ENCODE measurements at places on chromosomes 4 and X.
A peak's percentile ranks its signal among the peaks of the same experiment; 100 is the strongest.

DNA sequence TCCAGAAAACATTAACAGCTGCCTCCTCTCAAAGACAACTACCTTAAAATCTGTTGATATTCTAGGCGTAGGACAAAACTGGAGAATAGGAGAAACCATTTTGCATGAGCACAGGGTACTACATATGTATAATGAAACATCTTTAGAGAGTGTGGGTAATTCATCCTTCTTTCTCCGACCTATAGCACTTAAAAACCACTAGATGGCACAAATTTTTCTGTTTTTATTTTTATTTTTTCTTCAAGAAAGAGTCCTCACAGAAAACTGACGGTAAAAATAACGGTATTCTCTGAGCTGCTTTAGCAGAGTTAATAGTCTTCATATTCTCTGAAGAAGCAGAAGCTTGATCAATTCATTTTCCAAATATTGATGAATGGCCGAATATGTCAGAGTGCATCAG, 14.6 kb downstream of the SMIM31 start:
- peak; percentile 16 for DNase-seq

DNA sequence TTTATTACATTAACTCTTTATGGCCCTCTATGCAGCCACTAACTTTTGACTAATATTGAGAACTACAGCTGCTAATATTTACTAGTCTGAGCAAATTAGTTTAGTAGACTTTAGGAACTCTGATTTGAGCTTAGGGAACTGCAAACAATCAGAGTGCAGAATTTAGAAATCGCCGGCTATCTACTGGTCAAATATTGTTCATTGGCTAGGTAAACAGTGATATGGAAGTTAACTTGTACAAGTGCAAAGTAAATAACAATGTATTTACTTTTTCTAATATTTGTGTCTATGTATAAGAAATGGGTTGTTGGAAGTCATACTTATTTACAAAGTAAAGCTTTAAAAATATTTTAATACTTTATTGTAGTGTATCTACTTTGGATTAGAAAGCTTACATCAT, 279.6 kb downstream of the CFAP299 start:
- DNase-seq: no peak

- DNase-seq: no peak
These were observed 511.8 kb upstream of the ARX start for GRCh38 chrX:25527596-25527995.

GRCh38 chrX:73524906-73525305, 38.1 kb upstream of the CHIC1 start:
- no peak for DNase-seq

- DNase-seq: no peak
These were observed 99.2 kb downstream of the ADGRL3 start for GRCh38 chr4:61299316-61299715.

DNA sequence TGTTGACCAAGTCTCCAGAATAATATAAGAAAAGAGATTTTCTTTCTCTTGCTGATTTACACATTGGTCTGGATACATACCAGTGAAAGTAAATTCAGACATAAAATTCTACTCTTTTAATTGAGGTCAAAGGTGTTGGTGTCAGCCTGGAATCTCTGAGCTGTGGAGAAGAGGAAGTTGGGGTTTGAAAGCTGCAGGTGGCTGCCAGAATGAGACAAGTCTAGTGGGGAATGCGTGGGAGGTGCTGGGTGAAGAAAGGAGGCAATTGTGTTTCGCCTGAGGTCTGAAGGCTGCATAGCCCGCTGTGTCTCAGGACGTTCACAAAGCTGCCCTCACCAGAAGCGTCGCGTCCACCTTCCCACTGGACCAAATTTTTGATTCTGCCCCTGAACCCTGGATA, 31.2 kb downstream of the PHEX start:
- no peak for DNase-seq

DNA sequence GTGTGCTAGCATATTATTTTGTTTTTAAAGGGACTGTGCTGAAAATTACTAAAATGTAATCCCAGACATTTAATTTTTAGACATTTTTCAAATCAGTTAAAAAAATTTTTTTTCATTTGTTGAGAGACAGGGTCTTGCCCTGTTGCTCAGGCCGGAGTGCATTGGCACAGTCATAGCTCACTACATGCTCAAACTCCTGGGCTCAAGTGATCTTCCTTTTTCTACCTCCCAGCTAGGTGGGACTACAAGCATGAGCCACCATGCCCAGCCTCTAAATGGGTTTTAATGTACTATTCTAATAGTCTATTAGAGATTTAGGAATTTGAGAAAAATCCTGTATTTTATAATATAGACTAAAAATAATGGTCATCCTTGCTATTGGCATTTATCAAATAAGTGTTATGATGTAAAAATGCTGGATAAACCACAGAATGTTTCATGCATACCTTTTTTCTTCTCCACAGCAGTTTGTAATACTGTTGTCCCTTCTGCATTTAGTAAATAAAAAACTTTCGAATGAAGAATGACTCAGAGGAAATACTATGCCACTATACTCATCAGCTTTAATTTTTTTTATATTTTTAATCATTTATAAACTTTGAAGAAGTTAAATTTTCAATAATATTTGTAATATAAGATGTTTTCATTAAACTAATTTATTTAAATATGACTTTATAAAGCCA, 29.9 kb downstream of the CPEB2 start:
- DNase-seq: peak; percentile 63

GRCh38 chr4:123618606-123619005, 222.0 kb downstream of the SPRY1 start:
- no peak for DNase-seq

DNA sequence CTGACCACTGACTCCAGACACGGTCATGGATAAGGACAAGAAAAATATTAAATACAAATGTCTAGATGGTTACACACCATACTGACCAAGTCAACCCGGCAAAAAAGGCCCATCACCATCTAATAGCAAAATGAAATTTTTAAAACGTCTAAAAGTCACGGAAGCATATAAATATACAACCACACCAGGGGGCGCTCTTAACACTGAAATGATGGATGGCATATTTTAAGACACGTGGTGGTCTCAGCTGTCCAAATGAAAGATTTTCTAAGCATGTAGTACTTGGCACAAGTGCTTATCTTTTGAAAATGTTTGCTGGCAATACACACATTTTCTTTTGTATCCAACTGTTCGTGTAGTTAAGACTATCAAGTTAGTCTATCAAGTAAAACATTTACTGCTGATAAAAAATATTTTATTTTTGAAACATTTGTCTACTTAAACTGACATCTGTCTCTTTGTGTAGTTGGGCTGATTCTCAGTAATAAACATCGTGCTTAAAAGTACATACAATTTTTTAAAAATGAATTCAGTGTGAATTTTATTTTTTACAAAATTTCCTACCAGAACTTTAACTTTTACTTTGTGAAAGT, 64.6 kb downstream of the COX7B2 start:
- peak; percentile 53 for DNase-seq

- DNase-seq: peak; percentile 49
These were observed 4.6 kb downstream of the HCFC1 start for GRCh38 chrX:153966841-153967535.

DNA sequence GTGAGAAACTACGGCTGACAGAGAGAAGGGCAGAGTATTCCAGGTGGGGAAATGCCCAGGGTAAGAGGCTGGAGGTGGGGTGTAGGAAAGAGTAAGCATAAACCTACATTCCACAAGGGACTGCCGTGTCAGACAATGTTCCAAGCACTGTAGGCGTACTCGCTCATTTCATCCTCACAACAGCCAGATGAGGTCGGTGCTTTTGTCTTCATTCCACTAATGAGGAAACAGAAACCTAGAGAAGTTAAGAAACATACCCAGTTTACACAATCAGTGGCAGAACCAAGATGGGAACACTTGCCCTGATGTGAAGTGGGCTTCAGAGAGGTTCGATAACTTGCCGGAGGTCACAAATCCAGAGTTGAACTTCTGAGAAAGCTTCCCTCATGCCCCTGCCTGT, 4.6 kb downstream of the SASH3 start:
- DNase-seq: no peak

DNA sequence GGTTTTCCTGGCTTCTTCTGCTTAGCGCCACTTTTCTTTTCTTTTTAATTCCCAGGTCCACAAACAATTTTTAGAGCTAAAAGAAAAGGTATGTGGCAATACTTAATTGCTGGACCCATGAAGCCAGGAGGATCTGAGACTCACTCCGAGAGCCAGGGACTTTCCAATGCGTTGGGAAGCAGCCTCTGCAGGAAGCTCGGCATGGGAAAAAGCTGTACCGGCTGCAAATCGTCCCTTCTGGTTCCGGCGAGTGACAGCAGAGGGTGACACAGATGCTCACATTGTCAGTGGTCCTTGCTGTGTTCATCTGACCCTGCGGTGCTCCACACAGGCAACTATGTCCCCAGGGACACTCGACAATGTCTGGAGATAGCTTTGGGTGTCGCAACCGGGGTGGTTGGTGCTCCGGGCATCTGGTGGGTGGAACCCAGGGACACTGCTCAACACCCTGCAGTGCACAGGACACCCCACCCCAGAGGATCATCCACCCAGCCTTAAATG, 164.0 kb downstream of the PRKX start:
- peak; percentile 60 for DNase-seq

DNA sequence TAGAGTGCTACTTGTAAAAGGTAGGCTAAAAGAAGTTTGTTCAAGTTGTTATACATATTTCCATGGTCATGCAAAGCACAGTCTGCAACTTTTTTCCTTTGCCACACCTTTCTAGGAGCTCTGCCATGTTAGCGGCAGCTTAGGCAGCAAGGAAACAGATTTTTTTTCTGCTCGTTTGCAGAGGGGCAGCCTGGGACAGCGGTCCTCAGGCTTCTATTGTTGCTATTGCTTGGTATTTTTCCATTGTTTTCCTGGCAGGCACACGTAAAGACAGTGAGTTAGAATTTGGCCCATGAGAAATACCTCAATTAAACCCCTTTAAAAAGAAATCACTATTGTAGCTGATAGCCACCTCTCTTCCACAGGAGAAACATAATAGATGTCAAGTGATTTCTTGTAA, 391.4 kb downstream of the SH2D1A start:
- DNase-seq: no peak

DNA sequence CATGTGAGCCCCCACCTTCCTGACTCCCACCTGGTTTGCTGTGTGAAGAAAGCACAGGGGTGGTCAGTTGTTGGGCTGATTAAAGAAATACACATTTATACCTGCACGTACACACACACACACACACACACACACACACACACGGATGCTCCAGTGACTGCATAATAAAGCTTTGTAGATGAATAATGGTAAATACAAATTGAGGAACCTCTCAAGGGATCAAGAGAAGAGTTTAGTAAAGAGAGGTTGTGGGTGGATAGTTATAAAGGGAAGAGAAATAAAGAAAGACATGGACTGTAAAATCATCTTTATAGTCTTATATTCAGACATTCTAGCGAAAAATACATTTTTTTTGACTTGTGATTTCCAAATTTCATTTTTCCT, 144.1 kb downstream of the MGST2 start:
- DNase-seq: no peak

All from fibroblast of mammary gland (primary cell).